ENCODE measurements at places on chromosomes 11 and 22. TPM values are rescaled to one million over a fixed set of nuclear protein-coding genes. Genes with fewer than 3 reads are reported as not detected.

- H3K27ac ChIP-seq, result no peak overlapping the region
- H3K36me3 ChIP-seq, result no peaks in the 10 kb centered on the region
- no peaks in the 10 kb centered on the region for H3K4me1 ChIP-seq
- no peak overlapping the region for H3K4me3 ChIP-seq
Observed at GRCh38 chr11:94224078-94224477, 80.3 kb upstream of the IZUMO1R start.

DNA sequence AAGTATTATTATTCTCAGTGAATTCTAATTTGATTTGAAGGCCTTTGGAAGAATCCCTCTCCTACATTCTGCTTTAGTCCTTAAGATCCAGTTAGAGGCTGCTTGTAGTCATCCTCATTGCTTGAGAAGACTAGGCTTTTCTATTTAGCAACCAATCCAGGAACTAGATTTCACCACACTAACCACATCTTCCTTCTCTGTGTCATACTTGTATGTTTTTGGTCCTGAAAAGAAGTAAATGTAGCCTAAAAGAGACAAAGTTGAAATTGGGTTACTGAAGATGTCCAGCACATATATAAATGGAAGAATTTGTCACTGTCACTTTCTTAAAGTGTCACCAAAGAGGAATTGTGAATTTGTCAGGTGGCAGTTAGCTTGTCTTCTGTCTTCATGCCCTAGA lies 46.6 kb upstream of the MMP7 start:
- no peak overlapping the region for H3K4me3 ChIP-seq
- DNase-seq, result no peak
- peaks cover 29% of the 10 kb centered on the region for H3K4me1 ChIP-seq
- no peaks in the 10 kb centered on the region for H3K36me3 ChIP-seq
- no peaks in the 10 kb centered on the region for H3K27me3 ChIP-seq

DNA sequence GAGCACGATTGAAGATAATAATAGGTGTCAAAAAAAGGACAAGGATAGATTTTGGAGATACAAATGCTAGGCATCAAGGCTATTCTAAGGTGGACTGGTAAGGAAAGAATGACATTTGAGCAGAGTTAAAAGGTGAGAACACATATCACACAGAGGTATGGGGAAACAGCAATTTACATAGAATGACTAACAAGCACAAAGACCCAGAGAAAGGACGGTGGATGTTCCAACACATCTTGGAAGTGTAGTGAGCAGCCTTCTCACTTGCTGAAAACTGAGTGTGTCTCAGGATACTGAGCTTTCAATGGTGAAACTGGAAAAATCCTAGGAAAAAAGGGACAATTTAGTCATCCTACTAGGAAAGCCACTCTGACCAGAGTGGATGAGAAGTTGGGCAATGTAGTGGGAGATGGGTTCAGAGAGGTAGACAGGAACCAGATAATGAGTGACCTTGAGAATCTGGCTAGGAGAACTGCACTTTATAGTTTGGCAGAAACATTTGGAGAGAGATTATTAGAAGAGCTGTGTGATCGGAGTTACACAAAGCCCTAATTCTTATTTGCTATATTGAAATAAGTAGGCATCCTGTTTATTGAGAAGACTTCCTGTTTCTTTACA lies 706.0 kb downstream of the KCNA4 start:
- no peak overlapping the region for H3K4me3 ChIP-seq
- no peaks in the 10 kb centered on the region for H3K36me3 ChIP-seq
- H3K27ac ChIP-seq, result no peak overlapping the region
- DNase-seq, result no peak

The CLNS1A gene
- 190 TPM for total RNA-seq

The RTN4RL2 gene
- total RNA-seq, result 0.74 TPM

- no peak overlapping the region for H3K27ac ChIP-seq
- no peaks in the 10 kb centered on the region for H3K36me3 ChIP-seq
- peak; percentile 63 for DNase-seq
- no peak overlapping the region for H3K4me3 ChIP-seq
Observed at GRCh38 chr22:24247564-24248344, 2.9 kb upstream of the GGT5 start.

GRCh38 chr22:35032571-35032970 lies 33.4 kb upstream of the ISX start:
- no peak overlapping the region for H3K27ac ChIP-seq
- H3K4me3 ChIP-seq, result no peak overlapping the region
- DNase-seq, result no peak

The YPEL4 gene
- 0.54 TPM for total RNA-seq

DNA sequence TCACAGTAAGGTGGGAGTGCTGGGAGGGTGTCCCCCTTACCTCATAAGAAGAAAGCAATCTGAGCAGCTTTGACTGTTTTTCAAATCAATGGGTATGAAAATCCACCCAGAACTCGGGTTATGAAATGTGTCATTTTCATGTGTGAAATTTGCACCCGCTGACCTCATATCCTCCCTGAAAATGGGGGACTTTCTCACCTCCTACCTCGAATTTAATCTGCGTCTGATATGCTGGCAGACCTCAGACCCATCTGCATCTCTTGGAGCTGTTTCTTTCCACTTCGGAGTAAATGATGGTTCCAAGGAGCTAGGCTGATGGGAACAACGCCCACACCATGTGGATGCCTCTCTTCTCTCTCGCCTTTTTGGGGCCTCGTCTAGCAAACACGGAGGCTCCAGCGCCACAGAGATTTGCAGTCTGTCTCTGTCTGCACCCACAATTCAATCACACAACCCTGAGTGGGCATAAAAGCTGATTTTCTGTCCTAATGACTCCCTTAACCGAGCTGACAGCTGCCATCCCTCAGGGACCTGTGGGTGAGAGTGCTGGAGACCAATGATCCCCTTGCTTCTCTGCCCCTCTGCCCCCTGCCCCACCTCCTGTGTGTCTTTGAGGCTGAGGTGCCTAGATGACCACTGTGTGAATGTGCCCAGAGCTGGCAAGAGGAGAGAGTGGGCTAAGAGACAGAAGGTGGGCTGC lies 71.0 kb downstream of the TRIM29 start:
- H3K4me1 ChIP-seq, result no peaks in the 10 kb centered on the region
- no peak overlapping the region for H3K4me3 ChIP-seq
- DNase-seq, result no peak
- peaks cover 24% of the 10 kb centered on the region for H3K27me3 ChIP-seq

DNA sequence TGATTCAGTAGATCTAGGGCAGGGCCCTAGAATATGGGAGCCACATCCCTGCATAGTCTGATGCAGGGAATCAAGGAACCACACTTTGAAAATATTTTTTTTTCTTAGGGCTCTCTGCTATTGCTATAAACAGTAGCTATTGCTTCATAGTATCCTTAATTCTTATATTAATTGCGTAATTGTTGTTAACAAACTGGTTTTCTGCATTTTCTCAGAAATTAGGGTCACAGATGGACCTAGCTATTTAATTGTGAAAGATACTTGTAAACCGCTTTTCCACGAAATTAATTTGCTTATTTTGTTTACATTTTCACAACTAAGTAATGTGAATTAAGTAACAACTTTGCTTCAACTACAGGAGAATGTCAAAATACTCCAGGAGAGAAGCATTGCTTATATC lies 34.1 kb downstream of the NAALAD2 start:
- peaks cover 7% of the 10 kb centered on the region for H3K27me3 ChIP-seq
- no peaks in the 10 kb centered on the region for H3K4me1 ChIP-seq
- no peaks in the 10 kb centered on the region for H3K36me3 ChIP-seq
- no peak overlapping the region for H3K27ac ChIP-seq
- no peak for DNase-seq
- H3K4me3 ChIP-seq, result no peak overlapping the region

GRCh38 chr11:115765803-115766239 lies 261.6 kb upstream of the CADM1 start:
- H3K4me3 ChIP-seq, result no peak overlapping the region
- peaks cover under 1% of the 10 kb centered on the region for H3K4me1 ChIP-seq
- peaks cover 14% of the 10 kb centered on the region for H3K27me3 ChIP-seq
- no peaks in the 10 kb centered on the region for H3K36me3 ChIP-seq
- no peak for DNase-seq

The ME3 gene
- 6.0 TPM for total RNA-seq

GRCh38 chr11:26651916-26652315 lies 69.9 kb downstream of the SLC5A12 start:
- no peaks in the 10 kb centered on the region for H3K36me3 ChIP-seq
- no peaks in the 10 kb centered on the region for H3K27me3 ChIP-seq
